Anterior cingulate cortex (tissue), 58 donors: ENCODE measurements at places on chromosomes 4 and X.

GRCh38 chr4:19623866-19624265, 627.8 kb upstream of the SLIT2 start:
- DNase-seq, result no peak

DNA sequence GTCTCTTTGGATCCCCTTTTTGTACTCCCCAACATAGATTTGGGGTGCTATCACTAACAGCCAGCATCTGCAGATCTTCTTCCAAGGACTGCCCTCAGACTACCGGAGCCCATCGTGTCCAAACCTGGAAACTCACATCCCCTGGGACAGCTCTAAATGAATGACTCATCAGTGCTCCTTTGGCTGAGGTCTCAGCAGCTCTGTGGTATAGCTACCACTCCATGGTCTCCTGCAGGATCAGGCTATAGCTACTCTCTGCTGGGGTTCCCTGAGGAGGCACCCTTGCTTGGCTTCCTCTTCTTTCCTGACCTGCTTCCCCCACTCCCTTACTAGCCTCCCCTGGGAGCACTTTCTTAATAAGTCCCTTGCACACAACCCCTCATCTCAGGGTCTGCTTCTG, 97.5 kb upstream of the PRPS2 start:
- no peak for DNase-seq

DNA sequence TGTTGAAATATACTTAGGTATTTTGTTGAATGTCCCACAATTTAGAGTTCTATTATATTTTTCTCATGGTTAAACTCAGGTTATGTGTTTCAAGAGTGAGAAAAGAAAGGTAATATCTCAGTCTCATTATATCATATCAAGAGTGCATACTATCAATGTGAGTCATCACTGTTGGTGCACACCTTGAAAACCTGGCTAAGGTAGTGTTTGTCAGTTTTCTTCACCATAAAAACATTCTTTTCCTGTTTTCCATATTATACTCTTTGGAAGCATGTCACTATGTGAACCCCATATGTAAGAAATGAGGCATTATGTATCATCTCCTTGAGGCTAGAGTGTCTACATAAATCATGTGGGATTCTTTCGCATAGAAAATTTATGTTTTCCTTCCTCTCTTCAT, 307.6 kb upstream of the CTSO start:
- no peak for DNase-seq

- DNase-seq, result no peak
Measured at GRCh38 chrX:35006361-35006760, 63.8 kb downstream of the FAM47B start.

GRCh38 chr4:53748328-53748772, 157.1 kb upstream of the LNX1 start:
- DNase-seq, result no peak

DNA sequence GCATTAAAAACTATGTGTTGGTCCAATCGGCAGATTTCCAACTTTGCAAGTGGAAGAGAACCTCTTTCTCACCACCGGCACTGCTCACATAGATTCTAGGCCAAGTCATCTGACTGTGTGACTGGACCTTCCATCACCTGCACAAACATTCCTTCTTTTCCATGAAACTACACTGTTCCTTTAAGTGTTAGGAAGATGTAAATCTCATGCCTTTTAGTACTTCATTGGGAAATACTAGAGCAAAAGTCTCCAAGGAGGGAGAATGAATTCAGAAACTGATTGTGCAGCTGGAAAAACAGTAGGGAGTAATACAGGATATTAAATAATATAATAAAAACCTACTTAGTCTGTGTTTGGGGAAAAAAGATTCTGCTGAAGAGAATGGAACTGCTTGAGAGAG, 238.2 kb downstream of the GPC3 start:
- no peak for DNase-seq

DNA sequence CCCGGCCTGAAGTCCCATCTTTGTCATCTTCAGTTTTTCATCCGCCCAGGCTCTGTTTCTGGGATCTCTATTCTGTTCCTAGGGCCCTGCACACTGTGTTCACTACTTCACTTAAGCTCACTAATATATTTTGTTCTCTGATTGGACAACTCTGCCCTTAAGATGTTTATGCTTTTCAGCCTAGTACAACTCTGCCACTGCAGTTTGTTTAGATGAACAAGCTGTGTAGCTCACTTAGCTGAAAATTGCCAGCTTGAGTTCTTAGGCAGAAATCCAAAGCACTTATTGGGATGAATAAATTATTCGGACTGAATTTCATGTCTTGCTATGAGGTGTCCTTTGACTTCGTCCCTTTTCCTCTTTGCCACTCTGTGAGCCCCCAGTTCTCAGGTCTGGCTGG, 60.8 kb downstream of the NYX start:
- DNase-seq, result no peak

DNA sequence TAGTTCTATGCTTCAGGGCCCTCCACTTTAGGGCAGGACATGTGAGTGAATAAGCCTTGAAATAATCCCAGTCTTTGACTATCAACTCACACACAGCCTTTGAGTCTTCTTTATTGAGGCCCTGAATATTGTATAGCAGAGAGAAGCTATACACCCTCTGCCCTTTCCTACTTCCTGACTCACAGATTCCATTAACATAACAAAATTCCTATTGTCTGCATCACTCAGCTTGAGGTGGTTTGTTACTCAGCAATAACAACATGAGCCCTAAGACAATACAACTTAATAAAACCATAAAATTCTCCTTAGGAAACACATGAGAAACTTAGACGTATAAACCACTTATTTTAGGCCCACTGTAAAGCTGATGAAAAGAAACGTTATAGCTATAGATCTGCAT, 680.3 kb upstream of the DIAPH2 start:
- DNase-seq, result no peak

DNA sequence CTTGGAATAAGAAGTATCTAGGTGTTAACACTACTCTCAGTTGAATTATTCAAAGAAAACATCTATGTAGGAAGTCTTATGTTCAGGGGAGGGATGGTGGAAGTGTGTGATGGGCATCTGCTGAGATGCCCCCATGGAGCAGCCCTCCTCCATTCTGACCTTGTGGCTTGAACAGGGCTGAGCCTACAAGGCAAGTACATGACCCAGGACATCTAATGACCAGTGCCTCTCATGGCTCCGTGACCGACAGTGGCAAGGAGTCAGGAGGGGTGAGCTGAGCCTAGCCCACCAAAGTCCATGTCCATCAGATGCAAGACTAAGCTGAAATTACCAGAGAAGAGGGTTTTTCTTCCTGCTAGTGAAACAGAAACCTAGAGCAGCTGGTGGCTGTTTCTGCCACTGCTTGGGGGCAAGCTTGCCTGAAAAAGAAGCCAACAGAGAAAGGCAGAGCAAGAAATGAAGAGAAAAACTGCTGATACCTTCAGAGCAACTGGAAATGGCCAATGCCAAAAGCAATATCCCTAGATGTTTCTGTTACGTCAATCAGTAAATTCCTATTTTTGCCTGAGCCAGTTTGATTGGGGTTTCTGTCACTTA, 113.5 kb downstream of the TSPAN5 start:
- no peak for DNase-seq

DNA sequence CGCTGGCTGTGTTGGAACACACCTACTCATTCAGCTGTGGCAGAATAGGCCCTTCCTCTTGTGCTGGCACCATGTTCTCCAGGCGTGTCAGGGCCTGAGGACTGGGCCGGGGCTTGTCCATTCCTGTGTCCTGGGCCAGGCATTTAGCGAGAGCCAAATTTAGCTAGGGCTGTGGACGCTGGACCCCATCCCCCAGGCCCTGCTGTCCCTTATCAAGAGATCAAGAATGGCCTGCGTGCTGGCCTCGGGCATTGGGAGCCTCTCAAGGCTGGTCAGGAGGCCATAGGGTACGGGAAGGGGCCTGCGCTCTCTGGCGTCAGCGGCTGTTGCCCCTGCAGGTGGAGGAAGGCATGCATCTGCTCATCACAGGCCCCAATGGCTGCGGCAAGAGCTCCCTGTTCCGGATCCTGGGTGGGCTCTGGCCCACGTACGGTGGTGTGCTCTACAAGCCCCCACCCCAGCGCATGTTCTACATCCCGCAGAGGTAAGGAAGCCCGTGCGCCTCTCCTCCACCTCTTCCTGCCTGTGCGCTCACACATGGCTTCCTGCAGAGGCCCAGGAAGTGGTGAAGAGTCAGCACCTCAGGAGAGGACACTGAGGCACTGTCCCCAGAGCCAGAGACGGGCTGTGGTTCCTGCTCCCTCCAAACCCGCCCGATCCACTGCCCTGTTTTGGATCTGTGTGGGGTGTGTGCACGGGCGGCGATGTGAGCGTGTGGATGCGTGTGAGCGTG, 15.3 kb downstream of the ABCD1 start:
- DNase-seq, result no peak

DNA sequence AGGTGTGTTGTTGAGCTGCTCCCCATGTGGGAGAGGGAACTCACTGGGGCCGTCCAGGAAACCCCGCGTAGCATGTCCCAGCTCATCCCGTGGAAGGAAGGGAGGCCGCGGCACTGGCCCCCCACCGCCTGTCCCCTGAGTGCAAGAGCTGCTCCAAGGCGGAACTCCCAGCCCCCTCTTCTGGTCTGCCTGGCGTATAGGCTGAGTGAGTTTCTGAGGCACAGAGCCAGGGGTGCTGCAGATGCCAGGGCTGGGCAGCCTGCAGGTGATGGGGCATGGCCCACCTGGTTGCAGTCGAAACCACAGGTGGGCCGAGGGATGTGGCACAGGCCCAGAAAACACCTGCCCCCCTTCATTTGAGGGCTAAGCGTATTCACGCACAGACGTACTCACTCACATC, 49.6 kb downstream of the ABLIM2 start:
- no peak for DNase-seq
